ENCODE measurements at places on chromosomes 12 and 14.

GRCh38 chr14:94394581-94395207, 6.3 kb upstream of the SERPINA1 start:
- no peak for DNase-seq

DNA sequence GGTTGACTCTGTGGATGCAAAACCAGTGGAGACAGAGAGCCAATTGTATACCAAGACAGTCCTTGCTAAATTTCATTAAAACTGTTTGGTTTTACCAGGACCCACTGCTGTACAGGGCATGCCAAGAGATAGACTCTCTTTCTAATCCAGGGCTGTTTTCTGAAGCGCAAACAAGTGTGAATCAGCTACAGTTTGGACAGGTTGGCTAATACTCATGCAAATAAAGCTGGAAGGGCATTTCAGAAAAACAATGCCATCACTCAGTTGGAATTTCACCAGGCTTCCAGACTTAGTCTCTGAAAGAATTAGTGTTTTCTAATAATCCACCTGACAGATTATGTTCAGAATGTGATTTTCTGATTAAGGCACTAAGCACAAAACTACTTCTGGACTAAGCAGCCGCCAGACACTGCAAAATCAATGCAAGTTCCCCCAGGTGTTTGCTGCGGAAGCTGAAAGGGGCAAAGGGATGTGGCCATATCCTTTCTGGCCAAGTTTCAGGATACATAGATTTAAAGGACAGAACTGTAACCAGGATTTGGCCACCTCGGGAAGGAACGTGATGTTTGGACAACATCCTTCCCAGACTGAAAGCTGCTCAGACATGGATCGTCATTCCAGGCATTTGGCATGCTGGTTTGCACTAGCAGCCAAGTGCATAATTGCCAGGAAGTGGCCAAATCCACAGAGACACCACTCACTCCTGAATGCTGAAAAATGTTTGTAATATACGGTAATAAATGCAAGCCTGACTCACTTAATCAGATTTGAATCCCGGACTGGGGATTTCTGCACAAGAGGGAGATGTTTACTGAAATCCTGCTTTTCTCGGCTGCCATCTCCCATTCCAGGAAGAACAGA, 32.0 kb upstream of the CDKN3 start:
- DNase-seq, result no peak

DNA sequence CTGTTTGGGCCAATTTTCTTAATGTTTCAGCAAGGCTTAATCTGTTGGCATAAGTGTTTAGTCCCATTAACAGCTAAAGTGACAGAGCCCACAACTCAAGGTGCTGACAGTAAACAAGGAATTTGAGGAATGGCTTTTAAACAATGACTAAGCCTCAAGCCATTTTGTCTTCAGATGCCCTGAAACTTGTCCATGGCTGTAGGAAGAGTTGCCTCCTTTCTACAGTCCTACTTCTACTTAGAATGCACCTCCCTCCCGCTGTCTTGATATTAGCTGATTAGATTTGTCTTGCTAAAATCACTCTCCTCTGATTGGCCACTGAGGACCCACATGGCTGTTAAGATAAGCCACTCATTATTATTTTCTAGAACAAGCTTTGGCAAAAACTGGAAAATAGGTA, 188.4 kb upstream of the OTX2 start:
- DNase-seq, result no peak

DNA sequence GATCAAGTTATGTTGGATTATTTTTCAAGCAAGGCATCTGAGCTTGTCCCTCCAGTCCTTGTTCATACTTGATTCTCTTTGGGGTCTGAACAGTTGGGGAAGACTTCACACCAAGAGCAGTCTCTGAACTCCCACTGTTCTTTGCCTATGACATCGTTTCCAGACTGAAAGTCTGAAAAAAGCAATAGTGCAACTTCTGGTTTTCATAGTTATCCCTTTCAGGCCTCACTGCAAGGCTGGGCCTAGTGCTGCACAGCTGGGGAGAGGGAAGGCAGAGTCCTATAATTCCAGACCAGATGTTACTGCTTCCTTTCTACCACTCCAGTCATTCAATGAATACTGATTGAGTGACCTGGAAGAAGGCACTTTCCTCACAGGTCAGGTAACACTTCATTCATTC, 187.1 kb upstream of the CCND2 start:
- no peak for DNase-seq

DNA sequence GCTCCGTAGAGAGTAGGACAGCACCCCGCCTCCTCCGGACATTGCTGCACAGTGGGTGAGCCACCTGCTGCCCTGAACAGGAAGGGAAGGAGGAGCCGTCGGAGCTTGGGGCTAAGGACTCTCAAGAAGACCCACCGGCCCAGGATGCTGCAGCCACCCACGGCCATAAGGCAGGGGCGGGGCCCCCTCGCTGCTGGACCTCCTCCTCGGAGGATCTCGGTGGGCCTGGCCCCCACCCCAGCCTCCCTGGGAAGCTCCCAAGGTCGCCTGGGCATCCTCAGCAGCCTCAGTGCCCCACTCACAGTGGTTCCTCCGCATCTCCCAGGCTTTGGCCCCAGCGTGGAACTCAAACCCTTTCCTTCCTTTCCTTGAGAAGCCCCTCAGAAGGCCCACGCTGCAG, 68.6 kb upstream of the DIO3 start:
- DNase-seq, result no peak

GRCh38 chr14:70282666-70283065, 76.8 kb downstream of the COX16 start:
- peak; percentile 21 for DNase-seq

GRCh38 chr12:131622422-131622955, 88.4 kb upstream of the SFSWAP start:
- DNase-seq, result no peak
